ENCODE measurements at places on chromosomes 6 and 20. TPM values are rescaled to one million over a fixed set of nuclear protein-coding genes. Genes with fewer than 3 reads are reported as not detected.

- DNase-seq, result peak; percentile 48
These were observed 103.0 kb downstream of the EDN3 start for GRCh38 chr20:59403261-59403961.

YTHDF1 gene
- total RNA-seq, result 21.2 TPM

GRCh38 chr6:36986704-36987047 is 680 bp upstream of the MTCH1 start:
- no peak for DNase-seq

DNA sequence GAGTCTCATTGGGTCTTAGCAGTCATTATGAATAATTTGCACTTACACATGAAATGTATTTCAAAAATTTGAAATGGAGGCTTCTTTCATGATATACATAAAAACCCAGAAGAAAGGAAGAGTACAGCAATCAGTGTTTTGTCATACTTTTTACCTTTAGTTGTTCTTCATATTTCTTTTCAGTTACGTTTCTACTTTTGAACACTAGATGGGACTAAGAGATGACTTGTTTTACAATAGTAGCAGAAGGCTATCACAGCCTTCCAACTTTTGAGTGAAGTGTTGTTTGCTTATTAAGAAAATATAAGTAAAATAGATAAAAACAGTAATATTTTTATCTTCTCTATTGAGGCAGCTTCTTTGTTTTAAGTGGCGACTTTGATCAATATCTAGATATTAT is 58.1 kb downstream of the L3MBTL3 start:
- no peak for DNase-seq

DNA sequence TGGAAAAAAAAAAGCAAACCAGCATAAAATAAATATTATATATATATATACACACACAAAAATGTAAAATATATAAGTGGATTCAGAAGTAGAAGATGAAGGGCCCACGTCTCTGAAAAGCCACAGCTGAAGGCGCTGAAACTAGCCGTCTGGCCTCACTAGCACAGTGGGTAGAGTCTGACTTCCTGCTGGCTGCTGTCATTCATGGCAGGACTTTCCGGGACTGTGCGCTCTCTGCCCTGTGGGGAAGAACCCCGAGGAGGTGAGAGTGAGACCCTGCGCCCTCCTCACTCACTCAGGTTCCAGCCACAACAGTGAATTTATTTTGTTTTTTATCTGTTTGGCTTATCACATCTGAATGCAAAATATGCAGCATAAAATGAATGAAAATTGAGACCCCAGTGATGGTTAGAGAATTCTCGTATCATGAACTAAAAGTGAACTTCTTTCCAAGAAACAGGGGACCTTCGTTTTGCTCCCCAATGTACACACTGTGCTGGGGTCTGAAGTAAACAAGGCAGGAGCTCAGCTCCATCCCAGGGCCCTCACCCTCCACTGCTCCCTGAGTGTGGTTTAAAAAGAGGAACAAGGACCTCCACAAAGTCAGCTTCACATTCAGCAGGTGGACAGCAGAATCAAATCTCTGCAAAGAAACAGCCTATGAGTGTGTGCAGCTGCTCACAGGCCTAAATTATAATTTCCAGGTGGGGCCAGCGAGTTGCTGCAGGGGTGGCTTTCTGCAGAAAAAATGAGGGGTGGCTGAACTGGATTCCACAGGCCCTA is 1.3 kb upstream of the RAMACL start:
- no peak for DNase-seq

FLRT3 gene
- total RNA-seq, result 0.63 TPM

GRCh38 chr6:96803106-96803481 is 34.2 kb downstream of the GPR63 start:
- DNase-seq, result no peak

DNA sequence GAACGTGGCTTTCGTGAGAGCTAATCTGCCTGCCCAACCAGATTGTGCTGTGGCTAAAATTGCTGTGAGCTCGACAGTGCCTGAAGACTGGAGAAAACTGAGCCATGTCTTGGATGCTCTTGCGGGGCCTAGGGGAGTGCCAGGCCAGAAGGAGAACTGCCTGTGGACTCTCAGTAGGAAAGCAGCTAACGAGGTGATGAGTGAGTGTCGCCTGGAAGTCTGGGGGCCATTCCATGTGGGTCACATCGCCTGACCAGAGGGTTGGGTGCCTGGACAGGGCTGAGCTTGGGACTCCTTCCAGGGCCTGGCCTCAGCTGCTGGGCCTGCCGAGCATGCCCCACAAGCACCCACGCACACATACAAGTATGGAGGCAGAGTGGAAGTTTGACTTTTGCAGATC is 166.5 kb downstream of the VEGFA start:
- no peak for DNase-seq

- no peak for DNase-seq
These were observed 91.7 kb downstream of the ELOVL5 start for GRCh38 chr6:53257001-53257400.

GRCh38 chr6:34969662-34970265 is 80.7 kb downstream of the ANKS1A start:
- no peak for DNase-seq

HTR1E gene
- not detected for total RNA-seq

- DNase-seq, result no peak
These were observed 102.7 kb downstream of the KCNQ5 start for GRCh38 chr6:72724545-72724944.

ASIP gene
- not detected for total RNA-seq

SIGLEC1 gene
- 26.7 TPM for total RNA-seq

ZBTB46 gene
- total RNA-seq, result 65.3 TPM

HLA-G gene
- total RNA-seq, result not detected

GRCh38 chr20:20710443-20711315 is 1.8 kb downstream of the RALGAPA2 start:
- DNase-seq, result no peak

- no peak for DNase-seq
These were observed 192.1 kb downstream of the SAMD5 start for GRCh38 chr6:147700436-147701209.

DNA sequence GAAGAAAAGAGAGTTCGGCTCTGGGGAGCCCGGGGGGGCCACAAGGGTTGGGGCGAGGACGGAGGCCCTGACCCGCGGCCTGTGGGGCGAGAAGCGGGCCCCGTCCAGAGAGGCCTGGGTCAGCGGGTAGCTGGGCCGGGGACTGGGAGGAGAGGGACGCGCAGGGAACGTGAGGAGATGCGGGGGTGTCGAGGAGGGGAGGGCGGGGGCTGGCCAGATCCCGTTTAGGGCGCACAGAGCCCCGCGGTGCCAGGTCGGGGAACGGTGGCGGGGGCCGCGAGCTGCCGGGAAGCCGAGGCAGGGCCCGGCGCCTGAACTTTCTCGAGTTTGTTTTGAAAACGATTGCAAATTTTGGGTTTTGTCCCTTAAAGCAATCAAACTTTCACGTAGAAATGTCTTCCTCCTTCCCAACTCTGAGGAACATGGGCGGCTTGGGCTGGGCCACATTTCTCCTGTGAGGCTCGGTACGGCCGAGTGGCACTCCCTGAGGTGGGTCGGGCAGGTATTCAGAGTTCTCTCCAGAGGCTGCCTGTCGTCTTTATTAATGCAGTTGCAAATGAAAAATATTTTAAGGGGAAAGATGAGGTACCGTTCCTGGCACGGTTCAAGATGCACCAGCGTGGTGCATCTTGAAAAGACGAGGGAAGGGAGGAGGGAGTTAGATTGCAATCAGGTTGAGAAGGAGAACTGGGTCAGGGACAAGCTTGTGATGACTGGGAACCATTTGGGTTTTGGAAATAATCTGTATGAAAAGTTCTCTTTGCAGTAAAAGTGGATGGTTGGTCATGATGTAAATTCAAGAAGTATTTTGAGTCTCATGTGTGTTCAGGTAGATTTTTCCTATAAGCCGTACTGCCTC is 972 bp downstream of the RNF8 start:
- DNase-seq, result peak; percentile 25

BPI gene
- 0.63 TPM for total RNA-seq

- DNase-seq, result no peak
These were observed 50.8 kb downstream of the GCLC start for GRCh38 chr6:53494076-53494475.

- no peak for DNase-seq
These were observed 345.2 kb downstream of the ZFAND3 start for GRCh38 chr6:38164671-38165108.

DNA sequence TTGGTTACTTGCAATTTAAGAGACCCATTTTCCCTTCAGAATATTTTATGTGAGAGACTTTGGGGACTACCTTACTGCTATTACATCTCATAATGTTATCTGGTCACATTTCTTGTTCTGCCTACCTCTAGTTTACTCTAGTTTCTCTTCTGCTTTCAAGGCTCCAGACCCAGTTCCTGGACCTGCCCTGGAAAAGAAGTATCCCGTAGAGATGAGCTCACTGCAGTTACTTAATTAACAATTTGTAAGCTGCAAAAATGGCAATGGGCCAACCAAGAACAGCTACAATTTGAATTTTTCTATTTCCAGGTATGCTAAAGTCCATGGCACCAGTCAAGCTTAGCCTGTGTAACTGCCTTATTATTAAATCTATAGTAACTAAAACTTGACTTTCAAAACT is 25.0 kb downstream of the TAB2 start:
- DNase-seq, result no peak

GNAS-AS1 gene
- total RNA-seq, result not detected

DNA sequence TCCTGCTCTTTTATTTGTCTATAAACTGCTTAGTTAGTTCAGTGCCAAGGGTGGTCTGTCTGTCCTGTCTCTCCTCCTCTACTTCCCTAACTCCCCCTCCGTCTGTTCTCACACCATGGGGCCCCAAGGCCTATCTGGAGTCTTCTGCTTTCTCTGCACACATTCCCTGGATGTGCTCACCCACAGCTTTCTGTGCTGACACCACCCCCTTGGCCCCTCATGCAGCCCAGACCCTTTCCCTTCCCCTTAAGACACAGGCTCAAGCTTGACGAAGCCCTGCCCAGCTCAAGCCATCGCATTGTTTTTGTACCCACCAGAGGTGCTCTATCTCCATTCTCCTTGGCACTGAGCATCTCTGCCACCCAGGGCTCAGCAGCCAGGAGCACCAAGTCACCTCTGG is 78.1 kb upstream of the NNAT start:
- no peak for DNase-seq

- DNase-seq, result no peak
These were observed 95.2 kb downstream of the PLEKHG1 start for GRCh38 chr6:150694889-150695288.

DNA sequence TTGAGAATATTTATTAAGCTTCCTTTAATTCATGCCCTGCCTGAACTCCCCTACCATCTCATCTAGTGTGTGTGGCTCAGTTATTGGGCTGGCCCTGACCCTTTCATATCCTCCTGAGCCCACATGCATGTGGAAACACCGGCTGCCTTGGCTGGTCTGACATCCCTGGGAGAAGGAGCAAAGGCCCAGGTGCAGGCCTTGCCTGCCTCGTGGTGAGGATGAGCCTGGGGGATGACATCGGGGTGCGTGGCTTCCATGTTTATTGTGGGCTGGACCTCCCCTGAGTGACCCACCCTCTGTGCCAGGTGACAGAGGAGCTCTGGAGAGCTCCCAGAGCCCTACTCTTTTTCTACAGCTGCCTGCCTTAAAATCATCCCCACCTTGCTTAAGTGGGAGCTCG is 69.1 kb downstream of the FOXA2 start:
- DNase-seq, result no peak

GRCh38 chr6:47983491-47983890 is 127.5 kb downstream of the PTCHD4 start:
- DNase-seq, result no peak

ABCF1 gene
- total RNA-seq, result 34.4 TPM

FUT9 gene
- not detected for total RNA-seq

DNA sequence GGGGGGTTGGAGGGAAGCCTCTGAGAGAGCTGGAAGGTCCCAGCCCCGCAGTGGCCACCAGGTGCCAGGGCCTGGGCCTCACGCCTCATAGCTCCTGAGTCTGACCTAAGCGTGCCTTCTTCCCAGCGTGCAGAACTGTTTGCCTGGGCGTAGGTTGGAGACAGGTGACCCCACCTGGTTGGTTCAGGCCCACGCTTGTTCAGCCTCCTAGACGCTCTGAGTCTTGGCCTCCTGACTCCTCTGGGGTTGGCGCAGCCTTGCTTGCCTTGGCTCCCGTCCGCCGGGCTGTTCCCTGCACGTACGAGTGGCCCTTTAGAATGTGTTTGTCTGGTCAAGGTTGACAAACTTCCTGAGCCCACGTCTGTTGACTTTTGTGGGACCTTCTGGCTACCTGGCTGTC is 70.8 kb downstream of the EYA2 start:
- no peak for DNase-seq

- no peak for DNase-seq
These were observed 51.6 kb upstream of the PMEPA1 start for GRCh38 chr20:57761413-57761734.

- no peak for DNase-seq
These were observed 49.6 kb downstream of the ATXN1 start for GRCh38 chr6:16711546-16712254.

DNA sequence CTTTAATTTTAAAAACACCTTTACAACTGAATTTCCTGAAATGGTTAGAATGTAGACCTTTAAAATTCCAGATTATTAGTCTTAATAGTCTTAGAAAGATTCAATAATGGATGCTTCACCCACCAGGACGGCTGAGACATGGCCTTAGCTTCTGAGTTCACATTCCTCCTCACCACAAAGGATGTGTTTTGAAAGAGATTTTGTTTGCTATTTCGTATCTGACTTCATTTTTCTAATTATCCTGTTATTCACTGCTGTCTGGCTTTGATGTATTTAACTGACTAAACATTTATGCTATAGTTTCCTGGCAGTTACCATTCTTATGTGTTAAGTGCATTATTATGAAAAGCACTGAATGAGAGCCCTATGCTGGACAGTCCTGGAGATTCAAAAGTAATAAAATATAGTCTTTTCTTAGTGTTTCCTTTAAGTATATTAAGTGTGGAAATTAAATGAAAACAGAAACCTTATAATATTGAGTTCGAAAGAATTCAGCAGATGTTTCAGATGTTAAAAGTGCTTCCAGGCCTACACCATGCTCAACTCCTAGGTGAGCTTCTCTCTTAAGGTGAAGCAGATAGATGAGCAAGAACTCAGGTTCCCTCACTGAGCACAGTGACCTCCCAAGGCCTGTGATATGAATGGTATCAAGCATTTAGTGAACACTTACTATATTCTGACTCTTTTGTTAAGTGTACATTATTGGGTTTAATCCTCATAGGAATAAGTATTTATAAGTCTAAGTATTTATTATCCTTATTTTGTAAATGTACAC is 40.3 kb downstream of the MAP3K4 start:
- no peak for DNase-seq

DNA sequence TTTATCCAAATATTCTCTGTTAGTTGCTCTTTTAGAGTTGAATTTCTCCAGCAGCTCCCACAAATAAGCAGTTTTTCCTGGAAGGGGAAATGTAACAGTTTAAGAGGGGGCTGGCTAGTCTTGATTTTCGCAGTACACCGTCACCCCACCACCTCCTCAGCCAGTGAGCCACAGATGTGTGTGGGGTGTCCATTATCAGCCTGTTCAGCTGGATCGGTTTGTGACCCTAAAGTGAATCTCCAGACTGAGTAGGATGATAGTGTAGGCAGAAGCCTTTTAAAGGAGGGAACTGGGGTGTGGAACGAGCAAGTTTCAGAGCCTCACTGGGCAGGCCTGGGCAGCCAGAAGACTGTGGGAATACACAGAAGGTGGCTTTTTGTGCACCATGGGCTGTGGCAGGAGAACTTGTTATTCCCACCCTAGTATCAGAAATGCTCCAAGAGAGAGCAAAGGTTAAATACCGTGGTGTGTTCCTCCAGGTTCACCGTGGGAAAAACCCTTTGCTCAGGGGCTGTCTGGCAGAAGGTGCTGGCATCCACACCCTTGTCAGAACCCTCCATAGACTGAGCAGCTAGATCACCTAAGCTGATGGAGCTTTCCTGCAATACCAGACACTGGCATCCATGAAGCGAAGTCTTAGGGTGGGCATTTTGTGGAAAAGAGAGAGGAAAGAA is 230.9 kb upstream of the MOCS1 start:
- DNase-seq, result no peak

GRCh38 chr6:87700397-87701343 is 1.4 kb downstream of the AKIRIN2 start:
- no peak for DNase-seq
